ENCODE measurements at places on chromosomes 7 and 10.

DNA sequence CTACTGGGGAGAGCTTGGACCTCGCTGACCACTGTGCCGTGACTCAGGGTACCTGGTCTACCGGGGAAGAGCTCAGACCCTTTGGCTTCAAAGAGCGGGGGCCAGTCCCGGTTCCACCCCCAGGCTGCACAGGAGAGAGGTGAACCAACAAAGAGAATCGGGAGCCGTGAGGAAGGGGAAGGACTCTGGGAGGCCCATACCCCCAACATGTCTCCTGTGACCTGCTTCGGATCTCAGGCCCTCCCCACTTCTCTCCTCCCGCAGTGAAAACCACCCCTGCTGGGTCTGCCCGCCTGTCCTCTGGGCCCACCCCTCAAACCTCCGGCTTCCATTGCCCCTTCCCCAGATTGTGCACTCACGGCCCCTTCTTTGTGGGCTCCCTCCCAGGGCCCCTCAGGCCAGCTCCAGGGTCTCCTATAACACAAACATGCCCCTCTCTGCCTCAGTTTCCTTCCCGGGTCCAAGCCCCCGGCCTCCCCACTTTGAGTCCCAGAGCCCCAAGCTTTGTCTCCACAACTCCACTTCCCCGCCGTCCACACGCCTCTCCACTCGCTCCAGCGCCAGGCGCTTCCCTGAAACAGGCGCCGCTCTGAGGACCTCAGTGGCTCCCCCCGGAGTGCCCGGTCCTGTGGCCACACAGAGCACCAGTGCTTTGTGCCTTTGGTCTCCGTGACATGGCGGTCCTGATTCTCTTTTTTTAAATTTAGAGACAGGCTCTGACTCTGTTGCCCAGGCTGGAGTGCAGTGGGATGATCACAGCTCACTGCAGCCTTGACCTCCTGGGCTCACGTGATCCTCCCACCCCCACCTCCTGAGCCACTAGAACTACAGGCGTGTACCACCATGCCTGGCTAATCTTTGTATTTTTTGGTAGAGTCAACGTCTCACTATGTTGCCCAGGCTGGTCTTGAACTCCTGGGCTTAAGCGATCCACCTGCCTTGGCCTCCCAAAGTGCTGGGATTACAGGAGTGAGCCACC, 7.5 kb upstream of the INTS1 start:
- DNase-seq: no peak

DNA sequence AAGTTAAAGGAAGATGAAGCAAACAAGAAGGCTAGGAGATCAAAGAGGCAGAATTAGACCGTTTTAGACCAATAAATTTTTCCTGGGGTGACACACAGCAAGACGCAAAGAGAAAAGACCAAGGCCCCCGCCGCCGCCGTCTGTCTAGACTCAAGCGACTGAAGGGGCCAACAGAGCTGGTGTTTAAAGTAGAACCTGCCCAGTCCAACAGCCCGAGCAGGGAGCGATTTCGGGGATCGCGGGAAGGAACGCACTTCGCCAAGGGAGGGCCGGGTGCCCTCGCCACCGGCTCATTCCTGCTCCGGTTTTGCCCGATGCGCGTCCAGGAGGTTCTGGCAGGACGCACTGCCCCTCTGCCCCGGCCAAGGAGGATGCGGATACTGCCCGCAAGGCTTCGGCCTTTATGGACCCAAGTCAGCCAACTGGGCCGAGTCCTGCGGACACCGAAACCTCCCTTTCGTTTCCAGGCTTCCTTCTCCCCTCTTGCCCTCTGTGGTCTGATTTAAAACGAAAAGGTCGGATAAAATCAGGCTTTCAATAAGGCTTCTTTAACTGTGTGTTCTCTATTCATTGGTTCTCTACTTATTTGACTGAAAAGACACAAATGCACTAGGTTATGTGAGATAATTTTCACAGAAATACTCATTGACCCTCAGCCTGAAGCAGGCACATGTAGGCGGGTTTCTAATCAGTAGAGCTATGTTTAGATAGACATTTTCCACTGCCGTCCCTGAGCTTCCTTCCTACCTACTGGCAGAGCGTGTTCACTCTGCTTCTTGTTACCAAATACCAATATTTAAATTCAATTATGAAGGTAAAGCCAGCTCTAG, 2.2 kb upstream of the HOXA7 start:
- no peak for DNase-seq

DNA sequence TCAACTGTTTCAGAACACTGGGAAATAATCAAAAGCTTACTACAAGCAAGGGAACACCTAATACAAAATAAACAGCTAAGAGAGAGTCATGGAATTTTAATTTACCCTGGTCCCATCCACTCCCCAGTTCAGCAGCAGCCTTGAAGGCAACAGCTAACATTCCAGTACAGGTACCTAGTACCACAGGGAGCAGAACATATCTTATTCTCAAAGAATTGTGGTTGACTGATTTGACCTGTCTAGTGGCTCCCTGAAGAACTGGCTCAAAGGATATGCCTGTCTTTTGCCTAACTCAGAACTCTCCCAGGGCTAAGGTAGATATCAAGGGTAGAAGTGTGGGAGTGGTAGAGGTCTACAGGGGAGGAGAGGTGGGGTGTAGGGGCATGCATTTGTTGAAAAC, 32.3 kb downstream of the SMURF1 start:
- no peak for DNase-seq

DNA sequence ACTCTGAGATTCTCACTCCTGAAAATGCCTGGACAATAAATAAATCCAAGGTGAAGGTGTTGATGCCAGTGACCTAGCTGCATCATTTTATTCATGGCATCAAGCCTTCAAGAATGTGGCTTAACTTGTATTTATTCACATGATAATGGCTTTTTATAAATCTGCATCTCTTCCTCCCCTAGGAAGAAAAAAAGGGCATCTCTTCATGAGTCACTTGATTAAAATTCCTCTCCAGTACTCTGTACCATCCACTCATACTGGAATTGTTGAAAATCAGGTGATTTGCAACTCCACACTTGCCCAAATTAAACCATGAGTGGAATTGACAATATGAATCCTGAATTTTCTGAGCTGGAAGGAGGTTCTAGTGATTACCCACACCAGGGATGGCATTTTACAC, 30.2 kb downstream of the PTPRE start:
- no peak for DNase-seq

- DNase-seq: no peak
Measured at GRCh38 chr10:11546581-11546980, 64.9 kb downstream of the USP6NL start.

GRCh38 chr7:42080841-42081586, 156.0 kb downstream of the GLI3 start:
- no peak for DNase-seq

DNA sequence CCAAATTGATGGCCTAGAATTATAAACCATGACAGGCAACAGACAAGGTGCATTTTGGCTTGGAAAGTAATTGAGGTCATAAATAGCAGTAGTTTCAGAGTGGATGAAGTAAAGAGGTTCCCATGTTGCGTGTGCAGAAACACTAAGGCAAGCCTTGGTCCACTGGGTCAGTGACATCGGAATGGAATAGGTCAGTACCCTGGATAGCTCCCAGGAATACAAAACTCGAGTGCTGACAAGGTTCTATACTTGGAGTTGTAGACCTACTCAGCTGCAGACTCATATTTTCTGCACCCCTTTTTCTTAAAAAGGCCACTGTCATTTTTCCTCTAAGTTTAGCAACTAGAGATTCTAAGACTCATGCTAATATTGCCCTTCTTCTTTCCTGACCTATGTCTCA, 132.8 kb downstream of the DYNC1I1 start:
- DNase-seq: no peak
